ENCODE measurements at places on chromosomes 6 and 20.

- DNase-seq: no peak
These were observed 11.5 kb upstream of the TMC2 start for GRCh38 chr20:2524709-2525506.

DNA sequence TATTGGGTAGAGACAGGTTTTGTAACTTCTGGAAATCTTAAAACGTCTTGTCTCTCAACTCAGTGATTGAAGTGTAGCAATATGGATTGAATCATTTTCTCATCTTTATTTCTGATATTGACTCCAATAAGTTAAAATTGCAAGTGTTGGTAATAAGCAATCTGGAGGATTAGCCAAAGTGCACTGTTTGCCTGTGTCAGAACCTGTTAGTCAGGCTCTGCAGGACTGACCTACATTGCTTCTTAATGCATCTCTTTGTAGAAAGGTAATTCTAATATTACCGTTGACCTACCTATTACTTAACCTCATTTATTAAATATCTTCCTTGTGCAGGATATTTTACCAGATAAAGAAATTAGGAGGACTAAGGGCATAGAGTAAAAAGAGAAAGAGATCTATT lies 484.0 kb upstream of the CITED2 start:
- DNase-seq: no peak

DNA sequence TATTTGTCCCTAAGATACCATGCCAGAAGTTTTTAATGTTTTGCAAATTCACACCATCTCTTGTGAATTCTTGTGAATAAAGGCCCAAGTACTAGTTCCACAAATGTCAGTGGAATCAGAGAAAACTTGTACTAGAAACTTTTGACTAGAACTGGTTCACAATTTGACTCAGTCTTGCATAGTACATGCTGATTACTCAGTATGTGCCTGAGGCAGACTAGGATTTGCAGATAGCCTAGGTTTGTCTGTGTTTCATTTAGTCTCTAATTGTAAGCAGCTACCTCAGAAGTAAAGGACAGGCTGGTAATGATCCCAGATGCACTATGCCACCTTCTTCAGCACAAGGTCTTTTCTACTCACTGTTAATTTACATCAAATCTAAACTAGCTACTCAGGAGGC lies 34.2 kb upstream of the GSTA4 start:
- DNase-seq: no peak

DNA sequence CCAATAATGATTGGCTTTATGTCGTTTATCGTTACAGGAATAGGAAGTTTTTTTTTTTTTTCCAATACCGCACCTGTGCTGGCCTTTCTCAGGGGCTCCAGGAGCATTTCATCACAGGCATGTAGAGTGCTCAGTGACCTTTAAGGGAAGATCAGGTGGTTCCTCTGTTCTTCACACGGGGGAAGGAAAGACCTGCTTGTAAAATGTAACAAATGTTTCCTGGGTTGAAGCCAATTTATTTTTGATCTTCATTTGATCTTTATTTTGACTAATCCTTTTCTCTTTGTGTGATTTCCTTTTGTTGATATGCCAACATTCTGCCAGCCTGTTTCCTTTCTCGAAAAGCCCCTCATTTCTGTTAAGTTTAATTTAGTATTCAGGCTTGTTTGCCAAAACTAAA lies 61.9 kb upstream of the HBS1L start:
- DNase-seq: no peak

GRCh38 chr20:23587631-23588030 lies 18.1 kb downstream of the CST9 start:
- DNase-seq: no peak

Data from stimulated activated CD4-positive, alpha-beta T cell treated with anti-CD3 and anti-CD28 coated beads, Interleukin-1b, Interleukin-23, amount 100 ng/mL, for 1 hour (primary cell).